Activated CD4-positive, alpha-beta T cell treated with anti-CD3 and anti-CD28 coated beads, Interleukin-2, Interleukin-6, amounts not matched to agents 100 ng/mL and 50 ng/mL, durations not matched to agents 16 hours and 8 hours (primary cell): ENCODE measurements at places on chromosomes 2 and 18.
A peak's percentile ranks its signal among the peaks of the same experiment; 100 is the strongest.

DNA sequence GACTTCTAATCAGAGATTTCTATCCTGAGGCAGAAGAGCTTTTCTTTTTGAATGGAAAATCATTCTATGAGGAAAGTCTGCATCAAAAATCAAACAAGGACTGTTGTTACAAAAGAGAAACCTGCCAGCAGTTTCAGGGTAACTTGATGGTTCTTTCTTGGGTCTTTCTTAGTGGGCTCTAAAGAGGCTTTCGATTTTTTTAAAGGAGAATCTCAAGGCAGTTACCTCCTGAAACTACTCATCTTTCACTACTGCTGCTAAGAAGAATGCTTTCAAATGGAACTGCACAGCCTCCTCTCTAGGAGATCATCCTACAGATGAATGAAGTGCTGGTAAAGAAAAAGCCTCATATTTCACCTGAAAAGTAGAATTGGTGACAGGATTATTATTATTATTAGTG, 272.3 kb downstream of the ERBB4 start:
- no peak for DNase-seq

GRCh38 chr2:88199912-88200682, 30.0 kb downstream of the THNSL2 start:
- DNase-seq: peak; percentile 11

DNA sequence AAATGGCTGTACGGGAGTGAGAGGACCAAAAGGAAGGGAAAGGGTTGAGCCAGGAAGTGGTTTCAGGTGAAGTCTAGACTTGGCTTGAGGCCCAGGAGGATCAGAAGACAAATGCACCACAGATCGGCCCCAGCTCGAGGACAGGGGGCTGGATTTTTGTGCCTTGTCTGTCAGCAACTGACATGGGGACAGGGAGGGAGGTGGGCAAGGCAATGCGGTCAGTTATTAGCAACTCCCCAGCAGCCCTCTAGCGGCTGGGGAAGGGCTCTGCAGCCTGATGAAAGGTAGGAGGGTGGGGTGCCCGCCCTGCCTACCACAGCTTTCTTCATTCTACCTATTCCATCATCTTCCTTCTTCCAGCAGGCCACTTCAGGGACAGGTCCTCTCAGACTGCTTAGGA, 50.0 kb downstream of the CPO start:
- DNase-seq: peak; percentile 25

GRCh38 chr2:207683879-207684627, 27.4 kb upstream of the CCNYL1 start:
- DNase-seq: peak; percentile 36

- DNase-seq: no peak
Observed at GRCh38 chr2:28373854-28374253, 18.8 kb upstream of the FOSL2 start.

DNA sequence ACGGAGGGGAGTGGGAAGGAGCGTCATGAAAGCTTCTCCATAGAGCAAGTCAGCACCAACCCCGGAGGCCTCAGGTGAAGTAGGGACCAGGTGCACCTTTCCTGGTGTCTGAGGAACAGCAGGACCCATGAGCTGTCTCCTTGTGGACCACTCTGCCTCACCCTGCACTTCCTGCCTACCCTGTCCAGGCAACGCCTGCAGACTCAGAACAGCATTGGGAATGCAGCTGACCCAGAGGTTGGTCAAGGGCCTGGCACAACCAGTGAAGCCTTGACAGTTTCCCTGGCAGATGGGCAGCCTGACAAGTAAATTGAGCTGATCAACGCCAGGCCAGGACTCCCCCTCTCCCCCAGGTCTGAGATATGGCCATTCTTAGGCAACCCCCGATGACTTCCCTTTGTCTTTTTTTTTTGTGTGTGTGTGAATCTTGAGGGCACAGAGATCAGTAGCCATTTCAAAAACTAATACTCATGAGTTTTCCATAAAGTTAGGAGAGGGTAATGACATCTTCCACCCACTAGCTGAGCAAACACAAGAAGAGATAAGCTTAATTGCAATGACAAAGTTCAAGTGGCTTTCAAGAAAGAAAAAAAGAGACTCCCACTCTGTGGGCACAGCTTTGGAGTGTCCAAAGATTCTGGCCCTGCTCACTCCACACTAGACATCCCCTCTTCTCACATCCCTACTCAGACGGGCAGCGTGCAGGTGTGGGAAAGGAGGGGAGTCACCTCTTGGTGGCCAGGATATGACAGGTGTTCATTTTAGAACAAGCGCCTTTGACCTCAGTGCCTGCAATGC, 3.5 kb upstream of the FABP1 start:
- no peak for DNase-seq

GRCh38 chr2:235135990-235136561, 184.3 kb downstream of the SH3BP4 start:
- DNase-seq: peak; percentile 51

DNA sequence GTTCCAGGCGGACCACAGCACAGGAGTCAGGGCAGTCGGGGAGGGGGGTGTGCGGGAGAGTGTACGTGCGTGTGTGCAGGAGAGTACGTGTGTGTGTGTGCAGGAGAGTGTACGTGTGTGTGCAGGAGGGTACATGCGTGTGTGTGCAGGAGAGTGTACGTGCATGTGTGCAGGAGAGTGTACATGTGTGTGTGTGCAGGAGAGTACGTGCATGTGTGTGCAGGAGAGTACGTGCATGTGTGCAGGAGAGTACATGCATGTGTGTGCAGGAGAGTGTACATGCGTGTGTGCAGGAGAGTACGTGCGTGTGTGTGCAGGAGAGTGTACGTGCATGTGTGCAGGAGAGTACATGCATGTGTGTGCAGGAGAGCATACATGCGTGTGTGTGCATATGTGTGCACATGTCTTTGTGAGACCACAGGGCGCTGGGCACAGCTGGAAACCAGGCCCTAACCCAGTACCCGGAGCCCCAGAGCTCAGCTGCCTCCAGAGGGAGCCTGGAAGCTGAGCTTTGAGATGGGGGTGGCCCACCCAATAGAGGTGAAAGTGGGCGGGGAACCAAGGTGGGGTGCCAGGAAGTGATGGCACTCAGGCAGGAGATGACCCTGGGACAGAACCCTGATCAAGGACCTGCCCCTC, 13.9 kb upstream of the KLHL30 start:
- no peak for DNase-seq

GRCh38 chr18:4004183-4004829, 450.8 kb downstream of the DLGAP1 start:
- DNase-seq: no peak

DNA sequence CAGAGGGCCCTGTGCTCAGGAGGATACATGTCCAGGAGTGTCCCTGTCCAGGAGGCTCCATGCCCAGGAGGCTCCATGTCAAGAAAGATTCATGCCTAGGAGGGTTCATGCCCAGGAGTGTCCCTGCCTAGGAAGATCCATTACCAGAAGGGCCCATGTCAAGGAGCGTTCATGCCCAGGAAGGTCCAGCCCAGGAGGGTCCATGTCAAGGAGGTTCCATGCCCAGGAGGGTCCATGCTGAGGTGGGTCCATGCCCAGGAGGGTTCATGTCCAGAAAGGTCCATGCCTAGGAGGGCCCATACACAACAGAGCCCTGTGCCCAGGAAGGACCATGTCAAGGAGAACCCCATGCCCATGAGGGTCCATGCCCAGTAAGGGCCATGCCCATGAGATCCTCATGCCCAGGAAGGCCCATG, 7.0 kb downstream of the GPR35 start:
- no peak for DNase-seq

DNA sequence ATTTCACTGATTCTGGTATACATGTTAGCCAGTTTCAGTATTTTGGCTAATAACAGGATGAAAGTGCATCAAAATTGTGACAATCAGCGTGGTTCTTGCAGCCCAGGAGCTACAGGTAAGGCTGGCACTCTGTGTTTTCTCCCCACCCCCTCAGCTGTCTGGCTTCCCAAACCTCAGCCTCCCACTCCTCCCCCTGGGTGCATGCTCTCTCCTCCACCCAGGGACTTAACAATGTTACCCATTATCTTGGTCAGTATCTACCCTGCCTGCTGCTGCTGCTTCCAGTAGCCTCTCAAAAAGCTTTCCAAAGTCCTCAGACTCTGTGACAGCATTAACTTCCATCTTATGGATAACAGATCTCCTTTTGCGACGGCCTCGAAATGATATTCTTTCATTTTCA, 41.0 kb downstream of the TRABD2A start:
- DNase-seq: no peak

DNA sequence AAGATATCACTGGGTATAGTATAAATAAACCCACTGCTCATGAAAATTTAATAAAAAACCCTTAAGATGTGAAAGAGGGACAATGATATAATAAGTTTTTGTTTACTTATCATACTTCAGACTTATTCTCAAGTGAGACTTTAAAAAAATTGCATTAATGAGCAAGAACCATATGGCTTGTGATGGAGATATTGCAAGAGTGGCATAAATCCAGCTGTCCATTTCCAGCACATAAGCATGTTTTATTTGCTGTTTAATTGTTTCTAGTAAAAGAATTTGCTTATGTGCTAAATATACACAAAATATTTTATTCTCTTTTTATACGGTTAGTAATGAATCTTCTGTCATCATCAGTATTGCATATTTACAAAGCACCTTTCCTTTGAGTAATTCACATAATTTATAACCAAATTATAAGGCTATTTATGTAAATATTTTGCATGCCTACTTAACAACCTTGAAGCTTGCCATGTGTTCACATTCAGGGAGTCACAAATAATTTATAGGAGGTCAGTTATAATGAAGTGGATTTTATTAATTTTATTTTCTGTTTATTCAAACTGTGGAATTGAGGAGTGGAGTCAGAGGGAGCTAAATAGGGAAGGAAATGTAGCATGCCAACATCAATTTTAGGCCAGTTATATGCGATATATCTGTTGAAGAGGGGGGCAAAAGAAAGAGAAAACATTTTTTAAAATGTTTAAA, 318.5 kb upstream of the CWC22 start:
- DNase-seq: no peak

DNA sequence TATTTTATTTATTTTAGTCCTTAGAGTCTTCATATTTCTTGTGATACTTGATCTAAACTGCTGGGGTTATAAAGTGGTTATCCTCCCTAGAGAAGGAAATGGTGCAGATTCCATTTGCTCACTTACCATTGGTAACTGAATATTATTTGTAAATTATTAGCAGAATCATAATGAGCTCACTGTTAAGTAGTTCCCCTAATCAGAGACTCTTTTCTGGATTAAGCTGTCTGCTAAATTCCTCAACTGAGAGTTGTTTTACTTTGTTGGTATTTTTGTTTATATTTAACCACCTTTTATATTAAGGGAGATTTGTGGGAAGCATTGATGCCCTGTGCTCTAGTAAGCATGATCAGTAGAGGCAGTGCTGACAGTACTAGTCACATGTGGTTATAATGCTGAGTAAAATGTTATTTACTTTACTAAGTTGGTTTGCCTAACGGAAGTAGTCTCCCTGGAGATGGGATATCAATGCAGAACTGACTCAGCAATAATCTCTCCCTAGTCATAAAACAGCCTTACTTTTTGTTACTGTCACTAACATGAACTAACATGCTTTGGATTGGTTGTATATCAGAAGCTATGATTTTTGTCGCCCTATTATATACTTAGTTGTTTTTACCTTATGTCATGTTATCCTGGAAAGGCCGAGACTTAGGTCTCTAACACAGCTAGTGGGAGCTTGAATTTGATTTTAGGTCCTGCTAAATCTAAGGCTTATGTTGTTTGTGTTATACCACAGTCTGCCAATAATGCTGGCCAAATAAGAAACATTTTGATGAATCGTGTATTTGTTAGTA, 166.7 kb downstream of the MCFD2 start:
- DNase-seq: peak; percentile 8

GRCh38 chr2:9205486-9205885, 1.1 kb upstream of the ASAP2 start:
- no peak for DNase-seq

DNA sequence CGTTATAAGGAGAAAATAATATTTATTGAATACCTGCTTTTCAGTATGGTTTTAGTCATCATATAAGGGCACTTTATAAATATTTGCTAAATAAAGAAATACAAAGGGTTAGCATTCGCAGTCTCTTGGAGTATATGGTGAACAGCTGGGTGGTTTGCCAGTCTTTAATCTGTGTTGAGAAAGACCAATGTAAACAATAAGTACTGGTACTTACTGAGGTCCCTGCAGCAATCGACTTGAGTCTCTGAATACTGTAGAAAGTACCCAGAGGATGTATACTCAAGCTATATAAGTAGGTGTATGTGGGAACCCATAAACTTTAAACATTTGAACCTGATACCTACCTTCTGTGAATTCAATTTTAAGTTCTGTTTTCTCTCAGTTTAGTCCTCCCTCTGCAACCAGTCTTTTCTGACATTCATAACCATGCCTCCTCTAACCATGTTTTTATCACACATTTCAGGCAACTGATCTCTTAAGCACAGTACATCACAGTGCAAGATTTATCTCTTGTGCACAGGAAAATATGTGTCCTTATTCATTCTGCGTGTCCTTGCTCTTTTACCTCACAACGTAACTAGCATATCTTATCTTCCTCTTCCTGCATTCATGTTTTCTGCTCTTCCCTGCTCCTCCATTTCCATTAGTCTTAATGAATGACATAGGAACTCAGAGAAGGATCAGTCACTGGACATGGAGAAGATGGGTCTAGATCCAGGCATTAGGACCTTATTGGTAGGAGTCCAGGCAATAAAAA, 21.7 kb downstream of the C18orf63 start:
- no peak for DNase-seq

- no peak for DNase-seq
Observed at GRCh38 chr18:23284629-23285028, 149.3 kb downstream of the CABLES1 start.

- DNase-seq: no peak
Observed at GRCh38 chr2:28413152-28413898, 20.7 kb downstream of the FOSL2 start.

- DNase-seq: no peak
Observed at GRCh38 chr2:219918254-219918653, 290.8 kb downstream of the SLC4A3 start.

- no peak for DNase-seq
Observed at GRCh38 chr18:26702086-26702485, 153.7 kb upstream of the KCTD1 start.

- no peak for DNase-seq
Observed at GRCh38 chr2:60333264-60333663, 220.2 kb downstream of the BCL11A start.

DNA sequence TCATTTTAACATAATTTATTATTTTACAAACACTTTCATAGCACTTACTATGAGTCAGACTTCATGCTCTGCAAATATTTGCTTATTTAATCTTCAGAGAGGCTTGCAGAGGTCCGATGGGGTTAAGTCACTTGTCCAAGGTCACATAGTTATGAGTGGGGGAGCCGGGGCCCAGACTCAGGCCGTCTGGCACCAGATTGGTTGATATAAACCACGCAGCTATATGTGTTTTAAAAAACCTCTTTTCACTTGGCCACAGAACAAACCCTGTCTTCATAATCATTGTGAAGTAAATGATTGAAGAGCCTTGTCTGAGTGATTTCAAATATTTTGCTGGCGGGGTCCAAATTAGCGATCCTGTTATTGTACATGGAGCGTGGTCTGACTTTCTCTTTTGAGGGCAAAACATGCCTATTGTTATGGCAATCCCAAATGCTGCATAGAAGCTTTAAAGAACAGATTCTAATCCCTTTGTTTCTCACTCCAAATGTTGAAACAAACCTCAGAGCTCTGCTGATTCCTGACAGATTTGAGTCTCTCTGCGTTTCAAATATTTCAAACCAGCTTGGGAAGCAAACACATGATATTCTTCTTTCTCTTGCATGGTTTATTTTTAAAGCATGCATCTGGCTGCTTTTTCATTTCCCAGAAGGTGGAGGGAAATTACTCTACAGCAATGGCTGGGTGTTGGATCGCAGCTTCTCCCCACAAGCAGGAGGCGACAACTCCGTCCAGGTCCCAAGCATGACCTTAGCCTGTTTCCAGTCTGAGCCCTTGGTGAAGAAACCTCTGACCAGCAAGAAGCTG, 142.4 kb downstream of the DDX1 start:
- no peak for DNase-seq
